ENCODE measurements at places on chromosomes 1 and 21. TPM values are rescaled to one million over a fixed set of nuclear protein-coding genes. Genes with fewer than 3 reads are reported as not detected.

GSTM4 gene
- total RNA-seq = 29.9 TPM

ERG gene
- total RNA-seq = 9.0 TPM

OR2L13 gene
- not detected for total RNA-seq

USH2A gene
- total RNA-seq = not detected

KCNE1 gene
- total RNA-seq = 0.68 TPM

ZNF648 gene
- total RNA-seq = 0.13 TPM

GUCA2A gene
- not detected for total RNA-seq

CFAP74 gene
- total RNA-seq = not detected

Data from suprapubic skin (tissue), 4 donors.